NCI-H2107 (cell line): ENCODE measurements at places on chromosomes 16 and 17.

DNA sequence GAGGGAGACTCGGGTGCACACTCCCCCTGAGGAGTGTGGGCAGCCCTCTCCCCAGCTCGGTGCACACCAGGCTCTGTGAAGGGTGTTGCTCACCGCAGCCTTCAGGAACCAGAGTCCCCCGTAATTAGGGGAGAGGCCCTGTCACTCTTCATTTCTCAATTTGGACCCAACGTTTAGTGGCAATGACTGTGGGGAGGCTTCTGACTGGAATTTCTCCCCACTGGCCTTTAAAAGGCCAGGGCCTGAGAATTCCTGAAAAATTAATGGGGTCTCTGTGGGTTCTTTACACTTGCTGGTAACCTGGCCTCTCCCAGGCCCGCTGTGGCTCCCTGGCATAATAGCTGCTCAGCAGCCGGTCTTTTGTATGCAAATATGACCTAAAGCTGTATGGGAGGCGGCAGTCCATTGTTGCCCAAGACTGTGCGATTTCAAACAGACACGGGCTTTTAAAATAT lies 209.7 kb downstream of the MSI2 start:
- no peak for DNase-seq

- DNase-seq: no peak
Observed at GRCh38 chr16:50416388-50416787, 47.6 kb upstream of the BRD7 start.

- no peak for DNase-seq
Observed at GRCh38 chr16:68100488-68100887, 15.3 kb downstream of the NFATC3 start.

DNA sequence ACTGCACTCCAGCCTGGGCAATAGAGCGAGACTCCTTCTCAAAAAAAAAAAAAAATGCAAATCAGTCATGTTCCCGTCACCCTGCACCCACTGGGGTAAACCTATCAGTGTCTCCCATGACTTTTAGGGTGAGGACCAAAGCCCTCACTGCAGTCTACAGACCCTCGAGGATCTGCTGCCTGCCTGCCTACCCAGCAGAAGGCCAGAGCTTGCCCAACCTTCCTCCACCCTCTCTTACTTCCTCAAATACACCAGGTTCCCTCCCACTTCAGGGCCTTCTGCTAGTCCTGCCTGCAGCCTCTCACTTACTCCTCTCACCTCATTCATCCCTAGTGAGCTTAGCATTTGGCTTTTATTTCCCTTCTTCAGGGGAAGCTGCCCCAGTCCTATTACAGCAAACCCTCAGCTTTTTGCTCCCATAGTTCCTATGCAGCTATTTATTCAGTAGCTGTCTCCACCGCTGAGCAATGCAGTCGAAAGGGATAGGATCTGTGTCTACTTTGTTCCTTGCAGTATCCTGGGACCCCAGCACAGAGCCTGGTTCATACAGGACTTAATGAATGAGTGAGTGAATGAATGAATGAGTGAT lies 17.8 kb upstream of the TOB1 start:
- DNase-seq: no peak

DNA sequence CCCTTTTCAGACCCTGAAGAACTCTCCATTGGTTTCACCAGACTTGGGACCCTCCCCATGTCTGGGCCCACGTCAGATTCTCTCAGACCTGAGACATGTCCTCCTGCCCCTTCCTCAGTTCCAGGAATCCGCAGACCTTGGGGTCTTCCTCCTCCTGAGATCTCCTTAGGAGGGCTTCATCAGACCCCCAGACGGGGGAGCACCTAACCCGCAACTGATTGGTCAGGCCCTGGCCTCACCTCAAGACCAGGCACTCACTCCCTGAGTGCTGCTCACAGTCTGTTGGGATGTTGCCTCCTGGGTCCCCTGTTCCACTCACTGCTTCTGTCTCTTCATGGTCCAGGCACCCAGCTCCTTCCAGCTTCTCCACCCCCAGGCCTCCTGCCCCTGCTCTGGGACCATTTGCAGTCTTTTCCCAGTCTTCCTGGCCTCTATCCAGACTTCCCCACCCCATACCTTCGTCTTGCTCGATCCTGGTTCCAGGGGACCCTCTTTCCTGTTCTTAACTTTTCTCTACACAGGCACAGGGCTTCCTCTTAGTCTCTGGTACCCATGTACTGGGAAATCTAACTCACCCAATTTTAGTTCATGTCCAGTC lies 1.2 kb downstream of the GID4 start:
- DNase-seq: no peak

- DNase-seq: no peak
Observed at GRCh38 chr16:18931756-18932155, 5.5 kb upstream of the SMG1 start.

GRCh38 chr17:59490216-59490615 lies 75.2 kb upstream of the DHX40 start:
- DNase-seq: peak; percentile 26

DNA sequence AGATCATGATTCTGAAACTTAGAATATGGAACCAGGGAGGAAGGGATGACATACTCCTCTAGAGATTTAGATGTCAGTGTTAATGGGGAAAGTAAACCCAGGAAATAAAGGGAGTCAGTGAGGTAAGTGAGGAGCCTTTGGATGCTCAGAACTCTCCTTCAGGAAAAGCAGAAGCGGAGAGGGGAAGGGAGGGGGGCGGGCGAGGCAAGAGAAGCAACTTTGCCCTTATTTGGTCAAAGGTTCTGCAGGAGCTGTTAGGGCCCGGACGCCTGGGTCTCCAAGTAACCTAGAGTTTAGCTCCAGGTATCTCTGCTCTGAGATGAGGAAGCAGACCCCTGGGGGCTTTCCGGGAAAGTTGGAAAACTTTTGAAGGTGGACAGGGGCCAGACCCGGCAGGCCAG lies 1.3 kb downstream of the PFN1 start:
- no peak for DNase-seq

GRCh38 chr16:57665541-57665940 lies 2.6 kb upstream of the ADGRG3 start:
- DNase-seq: no peak

GRCh38 chr17:72756256-72756655 lies 336.2 kb downstream of the SLC39A11 start:
- no peak for DNase-seq

DNA sequence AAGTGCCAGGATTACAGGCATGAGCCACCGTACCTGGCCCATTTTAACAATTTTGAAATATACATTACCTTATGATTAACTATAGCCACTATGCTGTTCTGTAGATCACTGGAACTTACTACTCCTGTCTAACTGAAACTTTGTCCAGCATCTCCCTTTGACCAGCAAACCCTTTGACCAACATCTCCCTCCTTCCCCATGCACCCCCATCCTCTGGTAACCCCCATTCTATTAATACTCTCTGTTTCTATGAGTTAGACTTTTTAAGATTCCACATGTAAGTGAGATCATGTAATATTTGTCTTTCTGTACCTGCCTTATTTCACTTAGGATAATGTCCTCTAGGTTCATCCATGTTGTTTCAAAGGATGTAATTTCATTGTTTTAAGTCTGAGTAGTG lies 178.0 kb downstream of the MSI2 start:
- DNase-seq: no peak

- no peak for DNase-seq
Observed at GRCh38 chr17:41593306-41593981, 6.7 kb upstream of the KRT14 start.

- no peak for DNase-seq
Observed at GRCh38 chr16:55501549-55502322, 7.1 kb upstream of the LPCAT2 start.

- no peak for DNase-seq
Observed at GRCh38 chr16:65757064-65757463, 609.4 kb upstream of the CDH5 start.
